ENCODE measurements at places on chromosomes 16 and 17. TPM values are rescaled to one million over a fixed set of nuclear protein-coding genes. Genes with fewer than 3 reads are reported as not detected.
A peak's percentile ranks its signal among the peaks of the same experiment; 100 is the strongest.

GRCh38 chr16:72977127-72977526 is 70.8 kb downstream of the ZFHX3 start:
- no peak for DNase-seq

- DNase-seq: no peak
Observed at GRCh38 chr17:151886-152859, 14.8 kb downstream of the SCGB1C2 start.

ABCA3 gene
- total RNA-seq: 4.0 TPM

DNA sequence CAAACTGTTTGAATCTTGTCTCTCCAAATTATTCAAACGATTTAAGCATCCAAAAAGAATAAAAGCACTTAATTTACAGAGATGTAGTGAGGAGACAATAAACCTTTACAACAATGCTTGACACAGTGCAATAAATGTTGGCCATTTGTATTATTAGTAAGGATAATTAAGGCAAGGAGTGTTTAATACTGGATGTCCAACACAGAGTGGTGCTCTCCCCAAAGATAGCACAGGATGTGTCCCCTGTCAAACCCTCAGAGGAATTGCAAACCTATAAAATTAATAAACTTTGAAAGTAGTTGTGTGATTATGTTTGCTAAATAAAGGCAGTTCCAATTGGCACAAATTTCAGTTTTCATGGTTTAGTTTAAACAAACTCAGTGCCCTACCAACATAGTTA is 253.0 kb upstream of the AXIN2 start:
- no peak for DNase-seq

DNA sequence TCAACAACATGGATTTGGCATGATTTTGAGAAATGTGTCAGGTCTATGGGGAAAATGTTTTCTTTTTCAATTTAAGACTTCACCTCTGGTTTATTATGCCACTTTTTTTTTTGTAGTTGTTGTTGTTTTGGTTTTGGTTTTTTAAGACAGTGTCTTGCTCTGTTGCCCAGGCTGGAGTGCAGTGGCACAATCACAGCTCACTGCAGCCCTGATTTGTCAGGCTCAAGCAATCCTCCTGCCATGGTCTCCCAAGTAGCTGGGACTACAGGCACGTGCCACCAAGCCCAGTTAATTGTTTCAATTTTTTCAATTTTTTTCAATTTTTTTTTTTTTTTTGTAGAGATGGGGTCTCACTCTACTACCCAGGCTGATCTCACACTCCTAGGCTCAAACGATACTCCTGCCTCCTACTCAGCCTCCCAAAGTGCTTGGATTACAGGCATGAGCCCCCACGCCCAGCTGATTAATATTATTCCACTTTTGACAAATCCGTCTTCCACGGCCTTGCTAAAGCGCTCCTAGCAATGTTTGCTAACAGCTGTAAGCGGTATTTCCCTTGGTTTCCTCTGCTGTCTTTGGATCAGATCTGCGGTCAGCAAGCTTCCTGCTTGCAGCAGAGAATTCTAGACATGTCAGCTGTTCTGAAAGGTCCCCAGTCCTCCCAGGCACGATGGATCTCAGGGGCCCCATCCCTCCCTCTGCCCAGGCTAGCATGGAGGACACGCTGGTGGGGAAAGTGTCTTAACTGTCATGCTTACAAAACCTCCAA is 7.0 kb upstream of the MILR1 start:
- no peak for DNase-seq

DNA sequence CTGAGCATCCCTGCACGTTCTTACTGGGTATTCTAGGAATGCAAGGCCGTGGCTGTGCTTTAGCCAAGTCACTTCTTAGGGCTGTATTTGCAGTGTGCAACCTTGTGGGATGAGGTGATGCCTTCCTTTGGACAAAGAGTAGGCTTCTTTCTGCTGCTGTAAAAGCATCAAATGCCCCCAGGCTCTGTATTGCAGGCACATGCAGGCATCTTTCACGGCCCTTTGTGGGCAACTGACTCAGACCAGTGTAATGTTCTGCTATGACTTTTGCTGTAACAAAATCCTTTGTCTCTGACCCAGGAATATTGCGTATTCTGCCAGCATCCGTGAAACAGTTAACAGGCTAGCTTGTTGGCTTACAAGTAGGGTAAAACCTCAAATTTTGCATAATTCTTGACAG is 30.9 kb upstream of the GCSH start:
- DNase-seq: no peak

DNA sequence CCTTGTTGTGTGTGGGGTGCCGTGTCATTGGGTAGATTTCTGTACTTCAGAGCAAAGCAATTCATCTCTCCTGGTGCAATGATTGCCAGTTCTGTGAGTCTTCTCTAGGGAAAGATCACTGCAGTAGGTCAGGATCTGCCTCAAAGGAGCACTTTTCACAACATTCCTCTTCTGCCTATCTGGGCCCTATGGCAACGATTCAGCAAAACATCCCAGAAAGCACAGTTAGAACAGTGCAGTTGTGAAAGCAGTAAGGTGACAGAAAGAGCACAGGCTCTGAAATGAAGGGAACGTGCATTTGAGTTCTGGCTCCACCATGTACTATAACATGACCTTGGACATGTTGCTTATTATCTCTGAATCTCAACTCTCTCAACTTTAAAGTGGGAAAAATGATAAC is 178.5 kb upstream of the N4BP1 start:
- DNase-seq: no peak

DNA sequence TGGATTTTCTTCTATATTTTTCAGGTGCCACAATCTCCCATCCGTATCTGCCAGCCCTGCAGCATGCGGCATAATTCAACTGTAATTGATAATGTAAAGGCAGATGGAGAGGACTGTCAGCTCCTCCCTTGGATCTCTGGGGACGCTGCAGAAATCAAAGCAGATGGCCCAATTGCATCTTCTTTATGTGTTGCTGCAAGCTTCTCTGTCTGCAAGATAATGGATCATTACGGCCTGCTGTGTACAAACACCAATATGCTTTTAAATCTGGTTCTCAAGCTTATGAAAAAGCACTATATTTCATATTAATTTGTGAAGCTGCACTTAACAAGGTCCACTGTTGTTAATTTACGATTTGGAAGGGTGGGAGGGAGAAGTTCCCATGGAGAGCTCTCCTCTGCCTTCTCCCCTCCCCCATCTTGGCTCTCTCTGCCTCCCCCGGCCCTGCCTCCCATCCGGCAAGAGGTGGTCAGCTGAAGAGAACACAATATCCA is 607.5 kb downstream of the TOX3 start:
- no peak for DNase-seq

GRCh38 chr17:304461-304860 is 48.1 kb downstream of the RPH3AL start:
- DNase-seq: no peak

GRCh38 chr17:81435652-81436293 is 40.5 kb downstream of the BAHCC1 start:
- no peak for DNase-seq

RPL13 gene
- total RNA-seq: 2,814 TPM

CLEC10A gene
- total RNA-seq: not detected

DNA sequence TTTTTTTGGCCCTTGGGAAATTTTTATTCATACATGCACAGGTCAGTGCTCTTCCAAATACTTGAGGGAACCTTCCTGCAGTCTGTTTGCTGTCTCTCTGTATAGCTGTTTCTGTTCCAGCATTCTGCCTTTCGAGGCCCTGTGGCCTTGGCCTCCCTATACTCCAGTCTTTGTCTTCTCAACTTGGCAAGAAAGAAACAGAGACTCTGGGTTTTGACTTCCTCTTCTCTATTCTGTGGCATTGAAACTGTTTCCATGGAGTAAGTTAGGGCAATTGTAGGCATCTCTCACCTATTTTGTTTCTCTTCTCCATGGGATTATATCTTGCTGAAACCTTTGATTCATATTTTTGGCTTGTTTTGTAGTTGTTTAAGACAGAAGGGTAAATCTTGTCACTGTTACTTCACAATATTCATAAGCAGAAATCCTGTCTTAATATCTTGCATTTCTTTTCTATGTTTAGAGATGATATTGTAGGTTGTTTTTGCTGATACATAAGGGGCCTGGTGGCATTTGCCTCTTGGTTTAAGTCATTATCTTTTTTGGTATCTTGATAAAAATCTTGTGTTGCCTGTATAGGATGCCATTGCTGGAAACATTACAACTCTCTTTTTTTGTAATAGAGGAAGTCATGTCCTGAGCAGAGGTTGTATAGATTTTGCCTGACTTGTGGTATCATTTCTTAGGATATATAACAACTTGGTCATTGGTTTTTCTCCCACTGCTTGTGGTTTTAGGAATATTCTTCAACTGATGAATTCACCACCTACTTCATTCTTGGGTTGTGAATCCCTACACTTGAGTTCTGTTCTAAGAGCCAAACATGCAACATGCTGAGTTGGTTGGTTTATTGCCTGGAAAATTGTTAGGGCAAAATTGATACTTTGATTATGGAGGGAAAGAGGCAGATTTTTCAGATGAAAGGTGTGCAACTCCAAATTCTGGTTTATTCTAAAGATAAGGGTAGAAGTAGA is 168.6 kb downstream of the FTO start:
- DNase-seq: no peak

DNA sequence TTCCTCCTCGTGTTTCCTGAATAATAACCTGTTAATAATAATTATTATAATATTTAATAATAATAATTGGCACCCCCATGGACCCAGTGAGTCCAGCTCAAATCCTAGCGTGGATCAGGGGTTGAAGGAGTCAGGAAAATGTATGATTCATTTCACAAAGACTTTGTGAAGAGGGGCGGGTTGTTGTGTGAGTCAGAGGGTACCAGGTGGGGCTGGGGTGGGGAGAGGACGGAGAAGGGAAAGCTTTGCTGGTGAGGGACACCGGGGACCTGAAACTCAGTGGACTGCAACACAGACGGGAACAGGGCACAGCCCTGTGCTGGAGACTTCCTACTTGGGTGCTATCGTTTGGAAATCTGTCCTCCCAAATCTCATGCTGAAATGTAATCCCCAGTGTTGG is 3.1 kb upstream of the ADORA2B start:
- DNase-seq: no peak

DNA sequence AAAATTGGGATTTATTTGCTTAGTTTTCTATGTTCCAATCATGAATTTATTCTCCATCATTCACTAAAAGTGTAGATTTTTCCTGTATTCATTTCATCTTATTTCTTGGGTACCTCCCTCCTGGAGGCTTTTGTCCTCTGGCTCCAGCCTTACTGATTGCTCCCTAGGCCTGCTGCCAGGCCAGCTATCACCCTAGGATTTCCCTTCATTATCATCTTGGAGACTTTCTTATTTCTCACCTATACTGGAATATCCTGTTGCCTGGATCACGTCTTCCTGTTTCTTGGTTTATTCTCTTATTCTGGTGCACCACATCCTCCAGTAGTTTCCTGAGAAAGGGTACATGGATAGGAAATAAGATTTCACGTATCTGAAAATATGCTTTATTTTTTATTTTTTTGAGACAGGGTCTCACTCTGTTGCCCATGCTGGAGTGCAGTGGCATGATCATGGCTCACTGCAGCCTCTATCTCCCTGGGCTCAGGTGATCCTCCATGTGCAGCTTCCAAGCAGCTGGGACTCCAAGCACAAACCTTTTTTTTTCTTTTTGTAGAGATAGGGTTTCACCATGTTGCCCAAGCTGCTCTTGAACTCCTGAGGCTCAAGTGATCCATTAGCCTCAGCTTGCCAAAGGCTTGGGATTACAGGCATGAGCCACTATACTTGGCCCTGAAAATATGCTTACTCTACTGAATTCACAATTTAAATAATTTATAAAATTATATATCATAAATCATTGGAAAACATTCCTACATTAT is 13.3 kb upstream of the KPNB1 start:
- DNase-seq: no peak

- DNase-seq: no peak
Observed at GRCh38 chr17:3977387-3977786, 13.2 kb upstream of the ATP2A3 start.

DNA sequence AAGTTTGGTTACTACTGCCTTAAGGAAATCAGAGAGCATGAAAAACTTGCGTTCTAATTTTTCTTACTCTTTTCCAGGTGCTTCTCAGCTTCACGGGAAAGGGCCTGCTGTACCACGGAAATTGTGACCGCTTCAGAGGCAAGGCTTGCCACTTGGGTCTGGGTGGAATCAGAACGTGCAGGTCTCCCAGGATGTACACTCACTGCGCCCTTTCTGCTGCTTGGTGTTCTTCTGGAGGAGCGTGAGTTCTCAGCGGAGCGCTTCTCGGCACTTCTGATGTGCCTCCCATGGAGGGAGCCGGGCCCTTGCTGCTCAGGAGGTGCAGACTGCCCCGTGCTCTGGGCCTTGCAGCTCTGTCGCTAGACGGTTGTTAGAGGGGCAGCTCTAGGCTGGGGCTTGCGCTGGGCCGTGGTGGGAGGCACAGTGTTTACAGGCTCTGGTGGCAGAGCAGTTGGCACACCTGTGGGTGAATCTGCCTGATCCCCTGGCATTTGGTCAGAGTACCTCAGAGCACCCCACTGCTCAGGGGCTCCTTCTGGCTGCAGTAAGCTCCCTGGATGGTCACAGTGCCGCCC is 32.8 kb downstream of the UBN1 start:
- DNase-seq: no peak

DNA sequence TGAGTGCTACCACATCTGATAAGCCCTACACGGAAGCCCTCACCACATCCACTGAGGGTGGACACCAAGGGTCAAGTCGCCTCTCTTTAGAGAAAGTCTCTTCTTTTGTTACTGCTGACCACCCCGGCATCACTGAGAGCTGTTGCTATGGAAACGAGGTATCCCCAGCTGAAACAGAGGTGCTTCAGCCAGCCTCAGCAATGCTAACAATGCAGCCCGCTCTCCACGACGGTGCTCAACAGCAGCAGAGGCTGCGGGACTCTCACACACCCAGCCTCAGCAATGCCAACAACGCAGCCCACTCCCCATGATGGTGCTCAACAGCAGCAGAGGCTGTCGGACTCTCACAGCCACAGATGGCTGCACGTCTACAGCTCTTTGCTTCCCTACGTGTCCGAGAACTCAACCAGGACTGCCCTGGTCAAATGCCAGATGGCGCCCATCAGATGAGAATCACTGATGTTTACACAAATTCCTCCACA is 41.4 kb downstream of the VPS53 start:
- no peak for DNase-seq

GRCh38 chr17:27756467-27757371 is 43.6 kb downstream of the NOS2 start:
- peak; percentile 43 for DNase-seq

GRCh38 chr17:71535321-71535720 is 585.5 kb upstream of the SOX9 start:
- DNase-seq: no peak

GRCh38 chr16:31461921-31462804 is 2.9 kb downstream of the ARMC5 start:
- no peak for DNase-seq

DNA sequence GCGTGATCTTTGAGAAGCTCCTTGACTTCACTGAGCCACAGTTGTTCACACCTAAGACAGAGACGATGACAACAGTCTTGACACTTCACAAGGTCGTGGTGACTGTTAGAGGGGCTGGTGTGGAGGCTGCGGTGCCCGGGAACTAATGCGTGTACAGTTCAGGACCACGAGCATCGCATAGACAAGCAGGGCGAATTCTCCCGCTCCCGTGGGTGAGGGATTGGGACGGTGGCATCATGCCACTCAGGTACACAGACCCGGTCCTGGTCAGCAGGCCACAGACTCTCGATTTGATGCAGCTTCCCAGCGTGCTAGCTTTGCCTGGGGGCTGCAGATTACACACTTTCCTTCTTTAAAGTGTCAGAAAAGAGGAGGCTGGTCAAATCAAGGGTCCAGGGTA is 24.7 kb downstream of the CEP295NL start:
- DNase-seq: no peak

Data from activated naive CD8-positive, alpha-beta T cell treated with anti-CD3 and anti-CD28 coated beads for 36 hours (primary cell).